Cerebellar nuclear complex (tissue), 1 donor: ENCODE measurements at places on chromosomes 1 and 21.

GRCh38 chr1:31748365-31748764, 15.8 kb downstream of the ADGRB2 start:
- no peak for DNase-seq

GRCh38 chr1:61152066-61152465, 69.7 kb downstream of the NFIA start:
- no peak for DNase-seq

DNA sequence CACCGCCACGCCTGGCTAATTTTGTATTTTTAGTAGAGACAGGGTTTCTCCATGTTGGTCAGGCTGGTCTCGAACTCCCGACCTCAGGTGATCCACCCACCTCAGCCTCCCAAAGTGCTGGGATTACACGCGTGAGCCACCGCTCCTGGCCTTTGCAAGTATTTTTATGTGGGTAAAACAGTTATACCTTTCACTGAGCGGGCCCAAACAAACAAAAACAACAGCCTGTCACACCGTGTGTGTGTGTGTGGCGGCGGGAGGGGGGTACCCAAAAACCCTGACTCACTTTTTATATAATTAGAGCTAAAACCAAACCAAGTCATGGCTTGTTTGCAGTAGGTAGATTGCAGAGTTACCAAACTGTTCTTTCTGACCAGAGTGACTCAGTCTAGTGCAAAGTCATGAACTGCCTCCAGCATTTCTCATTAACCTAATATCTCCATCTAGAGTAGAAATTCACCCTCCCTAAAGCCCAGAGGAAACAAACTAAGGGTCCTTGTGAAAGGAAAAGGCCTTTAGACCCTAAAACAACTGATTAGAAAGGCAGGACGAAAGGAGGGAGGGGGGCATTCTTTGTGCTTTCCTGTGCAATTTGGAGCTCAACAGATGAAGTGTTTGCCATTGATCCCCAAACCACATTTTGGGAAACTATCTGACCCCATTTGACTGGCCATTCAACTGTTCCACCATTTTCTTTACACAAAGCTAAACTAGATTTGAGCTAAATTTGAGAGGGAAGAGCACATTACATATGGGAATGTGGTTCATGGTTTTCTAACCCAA, 181.0 kb downstream of the DHRS3 start:
- DNase-seq, result no peak

- DNase-seq, result no peak
Observed at GRCh38 chr1:216168546-216168945, 254.7 kb downstream of the USH2A start.

- DNase-seq, result no peak
Observed at GRCh38 chr1:182444497-182444896, 5.4 kb upstream of the RGSL1 start.

DNA sequence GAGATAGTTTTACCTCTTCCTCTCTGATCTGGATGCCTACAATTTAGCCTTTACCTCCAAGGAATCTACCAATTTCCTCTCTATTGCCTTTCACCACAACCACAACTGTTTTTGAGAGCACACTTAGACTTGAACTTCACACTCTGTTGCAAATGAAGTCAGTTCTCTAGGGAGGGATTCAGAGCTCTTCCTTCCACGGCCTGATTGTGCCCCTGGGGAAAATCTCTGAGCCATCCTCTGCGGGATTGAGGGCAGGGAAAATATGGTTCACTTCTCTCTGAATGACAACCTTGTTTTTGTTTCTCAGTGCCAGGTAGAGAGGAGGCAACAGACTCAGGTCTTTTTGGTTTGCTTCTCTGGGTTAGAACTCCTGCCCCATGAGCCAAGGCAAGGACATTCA, 35.4 kb upstream of the BCL10 start:
- DNase-seq, result no peak

DNA sequence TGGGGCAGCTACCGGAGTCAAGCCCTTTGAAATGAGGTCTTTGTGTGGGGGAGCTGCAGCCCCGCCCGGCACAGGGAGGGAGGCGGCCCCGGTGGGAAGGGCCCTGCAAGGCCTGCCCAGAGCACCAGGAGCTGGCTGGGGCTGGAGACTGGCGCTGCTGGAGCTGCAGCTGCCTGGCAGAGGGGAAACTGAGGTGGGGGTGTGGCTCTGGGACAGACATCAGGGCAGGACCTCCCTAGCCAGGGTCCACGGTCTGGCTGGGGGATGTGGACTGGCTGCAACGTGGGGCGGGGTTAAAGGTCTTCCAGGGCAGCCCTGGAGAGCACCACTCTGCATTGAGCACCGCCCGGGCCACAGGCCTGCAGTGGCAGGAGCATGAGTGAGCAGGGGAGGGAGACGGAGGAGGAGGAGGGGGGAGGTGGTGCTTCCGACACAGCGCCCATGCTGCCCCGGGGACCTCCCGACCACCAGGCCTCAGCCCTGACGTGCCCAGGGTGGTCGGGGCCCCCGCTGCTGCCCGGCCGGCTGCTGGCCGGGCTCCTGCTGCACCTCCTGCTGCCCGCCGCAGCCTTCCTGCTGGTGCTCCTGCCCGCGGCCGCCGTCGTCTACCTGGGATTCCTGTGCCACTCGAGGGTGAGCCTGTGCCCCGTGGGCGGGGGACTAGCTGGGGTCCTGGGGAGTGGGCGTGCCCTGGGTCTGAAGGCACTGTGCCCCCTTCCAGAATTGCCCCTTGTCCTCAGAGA, 4.8 kb upstream of the ANKRD65 start:
- DNase-seq, result no peak

- no peak for DNase-seq
Observed at GRCh38 chr21:44853601-44854390, 19.7 kb downstream of the PTTG1IP start.

GRCh38 chr1:59180735-59181134, 116.2 kb upstream of the FGGY start:
- DNase-seq, result no peak
